GM03348 (cell line): ENCODE measurements at places on chromosomes 2 and 18.

GRCh38 chr2:83969085-83969484 lies 490.0 kb downstream of the SUCLG1 start:
- DNase-seq = no peak

DNA sequence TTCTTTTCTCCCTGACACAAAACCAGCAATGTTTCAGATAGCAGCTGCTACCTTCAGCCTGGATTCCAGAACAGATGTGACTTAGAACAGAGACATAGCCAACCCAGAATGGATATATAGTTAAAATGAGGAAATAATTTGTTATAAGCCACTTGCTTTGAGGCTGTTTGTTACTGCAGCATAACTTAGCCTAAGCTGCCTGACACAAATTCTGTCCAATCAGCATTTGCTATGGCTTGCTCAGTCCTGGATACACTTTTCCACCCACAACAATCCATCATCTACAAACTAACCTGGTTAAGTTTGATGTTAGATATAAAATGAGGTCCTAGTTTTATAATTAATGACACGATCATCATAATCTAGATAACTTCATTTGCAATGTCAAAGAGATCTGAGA lies 480.4 kb downstream of the NR4A2 start:
- no peak for DNase-seq

DNA sequence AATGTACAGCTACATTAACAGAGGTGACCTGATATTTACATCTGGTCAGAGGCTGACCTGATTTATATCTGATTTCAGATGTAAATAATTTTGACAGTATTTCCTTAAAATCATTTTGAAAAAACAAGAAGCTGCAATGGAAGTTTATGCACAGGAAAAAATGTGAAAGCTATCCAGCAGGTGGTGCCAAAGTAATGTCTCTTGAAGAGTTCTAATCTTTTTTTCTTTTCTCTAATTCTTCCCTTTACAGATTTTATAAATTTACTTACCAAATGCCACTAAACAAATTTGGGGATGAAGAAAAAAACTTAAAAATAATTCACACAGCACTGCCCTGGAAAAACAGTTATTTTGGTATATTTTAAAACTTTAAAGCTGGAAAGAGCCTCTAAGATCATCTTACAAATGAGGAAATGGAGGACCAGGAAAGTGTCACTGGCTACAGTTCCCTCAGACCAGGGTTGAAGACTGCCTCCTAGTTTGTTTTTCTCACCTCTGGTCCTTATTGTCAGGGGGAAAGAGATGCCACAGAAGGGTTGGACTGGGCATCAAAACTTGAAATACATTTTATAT lies 16.4 kb upstream of the FBLN7 start:
- peak; percentile 49 for DNase-seq

DNA sequence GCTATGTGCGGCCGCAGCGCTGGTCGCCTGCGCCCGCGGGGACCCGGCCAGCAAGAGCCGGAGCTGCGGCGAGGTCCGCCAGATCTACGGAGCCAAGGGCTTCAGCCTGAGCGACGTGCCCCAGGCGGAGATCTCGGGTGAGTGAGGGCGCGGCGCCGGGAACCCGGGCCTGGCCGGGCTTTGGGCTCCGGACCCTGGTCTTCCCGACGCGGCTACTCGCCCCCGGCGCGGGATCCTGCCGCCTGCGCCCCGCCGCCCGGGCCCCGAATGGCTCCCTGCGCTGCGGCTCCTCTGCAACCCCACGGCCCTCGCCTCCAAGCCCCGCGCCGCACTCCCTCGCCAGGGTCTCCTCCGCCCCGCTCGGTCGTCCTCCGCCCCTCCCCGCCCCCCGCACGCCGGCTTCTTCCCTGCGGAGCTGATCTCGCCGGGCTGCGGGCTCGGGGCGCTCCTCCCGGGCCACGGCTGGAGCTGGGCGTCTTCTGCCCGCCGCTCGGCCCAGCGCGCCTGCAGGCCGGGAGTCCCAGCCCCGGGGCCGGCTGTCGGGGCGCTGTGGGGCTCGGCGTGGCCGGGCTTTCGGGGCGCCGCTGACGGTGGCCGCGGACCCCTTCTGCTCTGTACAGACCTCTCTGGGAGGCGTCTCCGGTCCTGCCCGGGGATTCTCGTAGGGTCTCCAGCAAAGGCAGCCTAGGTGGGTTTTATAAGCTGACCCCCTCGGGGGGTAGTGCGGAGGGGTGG lies 652 bp downstream of the GPC1 start:
- peak; percentile 63 for DNase-seq

GRCh38 chr18:3281456-3282400 lies 19.8 kb downstream of the MYL12B start:
- peak; percentile 70 for DNase-seq

GRCh38 chr2:220123751-220124150 lies 496.3 kb downstream of the SLC4A3 start:
- no peak for DNase-seq

DNA sequence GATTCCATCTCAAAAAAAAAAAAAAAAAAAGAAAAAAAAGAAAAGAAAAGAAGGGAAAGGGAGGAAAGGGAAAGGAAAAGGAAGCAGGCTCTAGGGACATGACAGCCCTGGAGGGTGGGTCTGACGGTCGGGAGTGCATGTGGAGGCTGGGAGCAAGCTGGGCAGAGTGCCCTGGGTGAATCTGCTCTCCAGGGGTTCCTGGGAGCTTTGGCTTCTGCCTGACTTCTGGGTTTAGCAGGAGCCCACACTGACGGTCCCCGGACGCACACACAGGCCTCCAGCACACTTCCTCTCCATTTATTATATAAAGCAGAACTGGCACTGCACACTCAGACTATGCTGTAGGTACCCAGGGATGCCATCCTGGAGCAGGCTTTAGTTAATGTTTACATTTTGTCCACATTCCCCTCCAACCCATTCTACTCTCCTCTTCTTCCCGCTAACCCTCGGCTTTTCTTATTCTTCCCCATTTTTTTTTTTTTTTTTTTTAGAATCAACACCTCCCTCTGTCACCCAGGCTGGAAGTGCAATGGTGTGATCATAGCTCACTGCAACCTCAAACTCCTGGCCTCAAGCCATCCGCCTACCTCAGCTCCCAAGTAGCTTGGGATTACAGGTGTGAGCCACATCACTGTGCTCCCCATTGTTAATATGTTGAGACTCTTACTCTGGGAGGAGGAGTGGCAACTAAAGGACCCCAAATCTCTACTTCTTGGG lies 151.1 kb upstream of the SLC1A4 start:
- no peak for DNase-seq

DNA sequence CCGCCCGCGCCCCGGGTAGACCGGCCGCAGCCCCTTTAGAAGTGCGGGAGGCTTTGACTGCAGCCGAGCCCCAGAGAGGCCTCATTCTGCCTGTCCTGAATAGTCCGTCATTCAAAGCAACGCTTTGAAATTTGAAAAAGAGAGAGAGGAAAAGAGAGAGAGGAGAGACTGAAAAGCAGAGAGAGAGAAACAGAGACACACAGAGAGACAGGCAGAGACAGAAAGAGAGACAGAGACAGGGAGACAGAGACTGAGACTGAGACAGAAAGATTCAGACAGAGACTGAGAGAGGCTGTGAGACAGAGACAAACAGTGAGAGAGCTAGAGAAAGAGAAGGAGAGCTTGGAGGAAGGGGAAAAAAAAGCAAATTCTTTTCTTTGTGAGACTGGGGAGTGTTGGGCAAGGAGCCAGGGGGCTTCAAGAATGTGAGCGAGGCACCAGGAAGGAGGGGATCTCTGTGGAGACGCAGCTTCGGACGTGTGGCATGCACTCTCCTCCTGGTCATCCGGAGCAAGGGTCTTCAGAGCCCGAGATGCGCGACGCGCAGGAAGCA lies 73.1 kb downstream of the MYCN start:
- no peak for DNase-seq

DNA sequence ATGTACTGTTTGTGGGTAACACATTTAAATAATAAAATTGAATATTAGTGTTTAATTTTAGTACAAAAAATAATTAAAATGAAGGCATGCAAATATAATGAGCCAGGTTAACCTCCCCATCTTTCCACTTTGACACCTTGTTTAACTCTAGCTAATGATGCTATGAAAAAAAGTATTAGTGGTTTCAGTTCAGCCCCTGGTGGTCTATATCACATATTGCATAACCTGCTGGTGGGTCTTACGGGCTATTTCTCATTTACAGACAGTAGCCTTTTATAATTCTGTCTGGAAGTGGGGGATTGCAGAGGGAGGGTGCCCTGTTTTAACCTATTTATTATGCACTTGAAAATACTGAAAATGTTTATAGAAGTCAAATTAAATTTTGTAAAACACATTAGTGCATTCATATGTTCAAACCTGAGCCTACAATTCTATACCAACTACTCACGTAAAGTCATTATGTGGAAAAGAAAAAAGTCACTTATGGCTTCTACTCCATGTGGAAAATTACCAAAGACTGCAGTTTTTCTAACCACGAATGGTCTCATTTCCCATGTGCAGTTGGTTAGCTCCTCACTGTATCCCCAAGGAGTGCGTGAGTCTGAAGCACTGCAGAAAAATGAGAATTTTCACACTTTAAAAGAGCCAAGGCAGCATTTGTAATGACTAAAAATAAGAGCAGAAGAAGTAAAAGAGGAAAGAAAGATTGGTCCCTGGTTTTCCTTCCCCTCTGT lies 381.0 kb downstream of the MTX2 start:
- DNase-seq = no peak

- DNase-seq = no peak
Measured at GRCh38 chr2:36356298-36356989, 866 bp downstream of the CRIM1 start.

DNA sequence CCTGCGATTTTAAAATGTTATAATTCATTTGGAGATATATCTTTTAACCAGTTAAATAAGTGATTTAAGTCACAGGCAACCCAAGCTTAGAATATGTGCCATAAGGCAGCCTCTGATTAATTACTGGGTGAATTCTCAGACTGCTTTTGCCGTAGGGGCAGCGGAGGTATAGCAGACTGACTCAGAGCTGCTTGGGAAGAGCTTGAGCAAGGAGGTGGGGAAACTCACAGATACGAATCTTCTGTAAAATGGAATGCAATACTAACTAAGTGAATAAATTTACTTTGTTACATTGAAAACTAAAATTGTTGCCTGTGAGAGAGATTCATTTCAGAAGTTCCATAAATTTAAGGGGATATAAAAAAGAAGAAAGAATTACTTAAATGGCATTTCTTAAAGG lies 115.4 kb downstream of the KYNU start:
- DNase-seq = no peak

DNA sequence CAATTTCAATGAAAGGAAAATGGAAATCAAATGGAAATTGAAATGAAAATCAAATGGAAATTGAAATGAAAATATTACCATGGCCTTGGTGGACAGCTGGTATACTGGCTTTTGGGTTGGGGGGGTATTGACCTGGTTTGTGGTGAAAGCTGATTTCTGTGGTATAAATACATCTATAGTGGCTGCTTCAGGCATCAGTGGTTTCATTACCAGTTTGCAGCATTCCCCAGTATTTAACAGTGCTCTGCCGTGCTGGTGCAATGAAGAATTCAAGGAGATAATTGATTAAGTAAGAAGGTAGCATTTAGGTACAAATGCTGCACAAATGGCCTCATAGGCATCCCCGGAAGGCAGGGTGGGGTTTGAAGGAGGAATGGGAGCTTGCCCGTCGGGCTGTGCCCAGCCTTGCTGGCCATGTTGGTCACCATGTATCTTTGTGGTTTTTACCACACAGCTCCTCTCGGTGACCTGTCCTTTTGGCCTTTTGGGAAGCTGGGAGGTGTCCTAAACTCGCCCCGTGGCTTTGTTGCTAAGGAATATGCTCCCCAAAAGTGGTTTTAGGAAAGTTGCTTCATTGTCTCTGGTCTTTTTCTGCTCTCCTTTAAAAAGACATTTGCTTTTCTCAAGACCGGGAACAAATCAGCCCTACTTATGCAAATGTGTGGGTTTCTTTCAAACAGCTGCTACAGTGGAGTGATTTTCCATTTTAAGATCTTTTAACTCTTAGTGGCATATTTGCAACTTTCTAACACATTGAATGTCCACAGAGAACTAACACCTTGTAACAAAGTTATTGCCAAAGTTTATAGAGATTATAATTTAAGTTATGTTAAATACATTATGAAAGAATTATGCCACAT lies 28.6 kb downstream of the SNTG2 start:
- DNase-seq = no peak
